ENCODE measurements at places on chromosomes 2 and 18.

DNA sequence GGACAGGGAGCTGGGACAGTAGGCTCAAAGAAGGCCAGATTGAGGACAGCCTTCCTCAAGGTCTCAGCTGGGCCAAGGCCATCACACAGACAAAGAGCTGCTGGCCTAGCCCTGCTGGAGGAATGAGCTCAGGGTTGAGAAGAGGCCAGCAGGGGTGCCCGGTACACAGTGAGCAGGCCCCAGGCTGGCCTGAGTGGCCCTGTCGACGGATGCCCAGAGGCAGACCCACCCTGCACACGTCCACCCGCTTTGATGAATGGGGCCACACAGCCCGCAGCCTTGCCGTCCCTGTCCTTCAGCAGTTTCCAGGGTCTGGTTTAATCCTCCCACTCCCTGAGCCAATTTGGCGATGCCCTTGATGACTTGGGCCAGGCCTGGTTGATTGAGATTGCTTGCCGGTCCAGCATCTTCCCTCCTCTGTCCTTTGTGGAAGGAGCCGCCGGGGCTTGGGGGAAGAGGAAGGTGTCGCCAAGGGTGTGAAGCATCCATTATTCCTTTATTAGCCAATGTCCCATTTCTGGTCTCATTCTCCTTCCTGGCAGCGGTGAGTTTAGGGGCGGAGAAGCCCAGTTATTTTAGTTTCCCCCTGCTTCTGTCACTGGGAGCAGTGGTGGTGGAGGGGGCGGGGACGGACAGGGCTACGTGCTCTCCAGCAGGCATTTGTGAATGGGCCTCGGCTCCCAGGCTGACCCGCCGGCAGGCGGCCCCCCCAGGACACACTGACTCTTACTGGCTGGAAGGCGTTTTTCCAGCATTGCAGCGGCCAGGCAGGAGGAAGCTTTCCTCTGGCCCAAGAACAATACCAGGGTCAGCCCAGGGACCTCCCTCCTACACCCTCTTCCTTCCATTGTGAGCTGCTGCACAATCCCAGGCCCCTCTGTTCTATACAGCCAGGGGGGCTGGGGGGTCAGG lies 141.8 kb downstream of the CTIF start:
- DNase-seq = no peak

- DNase-seq = no peak
Measured at GRCh38 chr18:74064510-74064909, 83.1 kb downstream of the FBXO15 start.

- no peak for DNase-seq
Measured at GRCh38 chr2:127145280-127145895, 38.4 kb upstream of the BIN1 start.

GRCh38 chr2:205471776-205472175 lies 210.5 kb upstream of the NRP2 start:
- DNase-seq = no peak

DNA sequence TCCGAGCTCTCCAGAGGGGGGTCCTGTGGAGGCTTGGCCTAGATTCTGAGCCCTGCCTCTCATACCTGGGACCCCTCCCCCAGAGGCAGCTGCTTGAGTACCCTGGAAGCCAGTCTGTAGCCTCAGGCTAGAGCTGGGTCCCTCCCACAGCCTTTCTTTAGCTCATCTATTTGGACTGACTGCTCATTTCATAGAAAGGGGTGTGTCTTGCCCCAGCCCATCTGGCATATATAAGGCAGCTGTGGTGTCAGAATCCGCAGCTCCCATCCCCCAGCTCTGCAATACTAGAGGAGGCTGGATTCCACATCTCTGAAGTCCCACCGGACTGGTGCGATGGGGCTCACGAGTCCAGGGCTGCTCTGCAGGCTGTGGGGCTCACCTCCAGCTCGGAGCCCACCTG lies 26.1 kb downstream of the MPHOSPH10 start:
- DNase-seq = no peak

GRCh38 chr2:26682155-26682554 lies 10.4 kb upstream of the KCNK3 start:
- no peak for DNase-seq

DNA sequence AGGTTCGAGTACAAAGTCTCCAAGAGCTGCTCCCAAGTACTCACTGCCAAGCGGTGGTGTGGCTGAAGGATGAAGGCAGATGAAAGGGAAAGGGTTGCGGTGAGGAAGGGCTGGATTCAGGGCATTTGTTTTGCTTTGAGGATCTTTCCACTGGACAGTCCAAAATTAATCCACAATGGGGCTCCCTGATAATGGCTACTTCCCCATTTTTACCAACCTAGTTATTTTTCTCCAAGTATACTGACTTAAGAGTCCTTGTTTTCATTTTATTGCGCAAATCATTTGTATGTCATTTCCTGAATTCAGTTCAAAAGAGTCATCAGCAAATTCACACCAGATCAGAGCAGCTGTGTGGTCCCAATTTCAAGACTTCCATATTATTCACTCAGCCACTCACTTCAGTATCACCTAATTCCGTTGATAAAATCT lies 464 bp upstream of the SESTD1 start:
- no peak for DNase-seq

DNA sequence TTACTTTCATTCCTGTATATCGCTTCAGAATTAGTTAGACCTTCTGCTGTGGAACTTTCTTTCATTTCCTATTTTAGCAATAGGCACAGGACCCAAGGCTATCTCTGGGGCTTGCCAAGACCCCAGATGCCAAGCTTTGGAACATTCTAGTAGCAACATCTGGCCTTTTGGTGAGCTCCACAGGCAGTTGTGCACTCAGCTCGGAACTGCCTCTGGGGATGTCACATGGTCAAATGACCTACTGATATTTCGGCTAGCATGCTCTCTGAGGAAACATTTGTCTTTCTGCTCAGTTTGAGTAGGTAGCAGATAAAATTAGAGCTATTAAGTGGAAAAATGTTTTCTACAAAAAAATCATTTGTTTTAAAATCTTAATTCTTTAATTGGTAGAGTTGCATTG lies 76.6 kb upstream of the ITGA4 start:
- DNase-seq = no peak

DNA sequence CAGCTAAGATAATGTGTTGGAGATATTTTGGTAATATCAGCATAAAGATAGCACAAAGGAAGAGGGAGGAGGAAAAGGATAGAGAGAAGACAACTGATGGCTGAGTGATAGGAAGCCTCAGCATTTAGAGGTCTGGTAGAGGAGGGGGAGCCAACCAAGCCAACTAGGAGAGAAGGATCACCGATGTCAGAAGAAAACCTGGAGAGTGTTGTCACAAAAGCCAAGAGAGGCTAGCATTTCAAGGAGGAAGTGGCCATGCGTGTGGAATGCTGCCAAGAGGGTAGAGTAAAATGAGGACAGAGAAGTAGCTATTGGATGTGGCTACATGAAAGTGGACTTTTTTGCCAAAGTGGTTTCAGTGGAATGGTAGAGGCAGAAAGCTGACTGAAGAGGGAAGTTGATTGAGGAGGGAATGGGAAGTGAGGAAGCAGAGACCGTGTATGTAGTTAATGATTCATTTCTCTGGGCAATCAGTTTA lies 34.3 kb downstream of the LCLAT1 start:
- DNase-seq = no peak

DNA sequence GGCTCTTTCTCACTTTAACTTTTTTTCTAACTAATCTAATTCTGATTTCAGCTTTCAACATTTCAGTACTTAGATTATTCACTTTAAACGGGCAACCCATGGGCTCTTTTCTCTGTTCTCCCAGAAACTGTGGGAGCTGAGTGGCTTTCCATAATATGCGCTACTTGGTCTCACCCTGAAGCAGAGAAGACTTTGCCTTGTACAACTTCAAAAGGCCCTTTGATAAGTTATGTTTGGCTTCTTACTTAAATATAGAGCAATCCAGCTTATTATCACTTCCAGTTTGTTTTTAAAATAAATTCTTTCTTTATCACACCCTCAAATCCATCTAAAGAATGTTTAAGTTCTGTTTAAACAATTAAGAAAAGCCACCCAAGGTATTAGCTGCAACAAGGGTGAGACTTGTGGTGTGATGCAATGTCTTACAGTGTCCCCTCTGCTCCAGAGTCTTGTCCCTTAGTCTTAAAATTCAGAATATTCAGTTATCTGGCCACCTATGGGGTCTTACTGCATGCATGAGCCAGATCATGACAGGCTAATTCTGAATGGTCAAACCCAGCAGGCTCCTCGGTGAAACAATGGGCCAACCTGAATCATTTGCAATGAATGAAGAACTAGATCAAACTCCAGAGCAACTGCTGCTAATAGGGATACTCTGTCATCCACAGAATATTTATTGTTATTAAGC lies 38.8 kb downstream of the GCG start:
- no peak for DNase-seq

DNA sequence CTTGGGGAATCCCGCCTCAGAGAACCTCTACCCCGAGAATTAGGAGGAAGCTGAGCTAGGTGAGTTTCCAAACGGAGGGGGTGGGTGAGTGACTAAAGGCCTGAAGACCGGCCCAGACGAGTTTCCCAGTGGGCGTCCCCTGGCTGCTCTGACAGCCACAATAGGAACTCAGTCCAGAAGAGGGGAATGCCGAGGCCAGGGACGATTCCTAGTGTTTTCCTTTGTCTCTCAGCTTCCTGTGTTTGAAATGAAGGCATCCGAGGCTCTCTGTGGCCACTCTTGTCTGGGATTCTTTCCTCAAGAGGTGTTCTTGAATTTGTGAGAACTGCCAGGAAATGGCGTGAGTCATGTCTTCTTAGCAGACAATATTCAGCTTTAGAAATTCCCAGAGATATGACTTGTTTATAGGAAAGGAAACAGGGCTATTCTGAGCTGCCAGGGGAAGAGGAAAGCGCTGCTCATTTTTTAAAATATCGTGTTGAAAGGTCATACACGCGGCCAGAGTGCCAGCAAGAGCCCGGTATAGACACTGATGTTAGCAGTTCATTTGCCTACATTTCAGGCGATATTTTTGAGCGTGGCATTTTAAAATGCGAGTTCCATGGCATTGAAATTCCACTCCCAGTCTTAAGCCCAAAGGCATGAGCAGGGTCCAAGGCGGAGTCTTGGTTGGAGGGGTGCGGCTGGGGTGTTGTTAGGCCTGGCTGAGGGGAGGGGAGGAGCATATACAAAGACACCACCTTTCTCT lies 169.1 kb upstream of the KLF7 start:
- DNase-seq = peak; percentile 40

GRCh38 chr2:68126561-68126960 lies 31.1 kb upstream of the PNO1 start:
- no peak for DNase-seq

GRCh38 chr18:25230658-25231326 lies 121.2 kb downstream of the ZNF521 start:
- DNase-seq = no peak

DNA sequence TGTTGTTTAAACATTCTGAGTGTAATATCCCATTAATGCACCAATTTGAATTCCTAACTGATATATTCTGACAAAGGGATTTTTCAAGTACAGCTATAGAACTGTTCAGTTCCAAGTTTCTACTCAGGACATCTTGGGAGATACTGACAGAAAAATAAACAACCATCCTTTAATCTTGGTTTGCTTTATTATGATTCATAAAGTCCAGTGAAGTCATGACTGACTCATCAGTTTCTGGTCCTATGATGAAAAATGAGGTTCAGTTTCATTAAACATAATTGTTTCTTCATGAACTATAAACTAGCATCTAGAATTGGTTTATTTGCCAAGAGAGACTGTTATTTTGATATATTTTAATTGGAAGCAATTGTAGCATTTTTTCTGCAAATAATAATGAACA lies 896.2 kb downstream of the CCDC85A start:
- no peak for DNase-seq

DNA sequence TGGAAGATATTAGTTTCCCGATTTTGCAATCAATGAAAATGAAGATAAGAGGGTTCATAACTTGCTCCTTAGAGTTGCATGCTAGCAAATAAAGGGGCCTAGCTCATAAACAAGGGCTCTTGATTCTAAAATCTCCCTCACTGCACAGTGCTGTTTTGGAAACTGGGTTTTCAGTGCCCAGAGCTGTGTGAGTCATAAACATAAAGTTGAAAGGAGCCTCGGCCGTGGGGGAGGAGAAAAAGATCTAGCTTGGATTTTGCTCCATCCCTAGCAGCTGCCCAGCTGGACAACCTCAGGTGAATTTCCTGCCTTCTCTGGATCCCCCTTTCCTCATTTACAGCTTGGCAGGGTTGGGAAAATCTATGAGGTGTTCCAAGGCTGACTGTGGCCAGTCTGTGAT lies 42.5 kb downstream of the LYPD1 start:
- no peak for DNase-seq

- no peak for DNase-seq
Measured at GRCh38 chr2:122469147-122469546, 713.7 kb downstream of the TSN start.
